HFFc6 (cell line): ENCODE measurements at places on chromosomes 7 and 10.

DNA sequence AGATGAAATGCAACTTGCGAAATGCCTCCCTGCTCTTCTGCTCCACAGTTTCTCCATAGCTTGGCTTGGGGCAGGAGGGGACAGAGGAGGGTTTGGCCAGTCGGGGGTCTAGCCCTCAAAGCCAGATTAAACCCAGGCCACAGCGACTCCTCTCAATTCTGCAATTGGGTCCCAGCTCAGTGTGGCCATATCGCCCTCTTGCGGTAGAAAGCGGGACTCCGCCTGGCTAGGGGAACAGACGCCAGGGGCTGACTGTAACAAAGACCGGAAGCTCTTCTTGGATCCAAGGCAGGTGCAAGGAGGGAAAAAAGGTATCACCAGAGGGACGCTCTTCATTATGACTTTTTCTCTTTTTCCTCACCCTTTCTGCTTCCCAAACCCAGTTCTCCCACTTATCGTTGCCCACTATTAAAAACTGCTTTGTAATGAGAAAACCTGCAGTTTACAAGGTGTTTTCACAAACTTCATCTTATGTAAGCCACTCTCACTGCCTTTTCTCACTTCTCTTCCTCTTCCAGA, 36.6 kb upstream of the TNPO3 start:
- H3K4me3 ChIP-seq, result no peak overlapping the region
- no peak overlapping the region for H3K27ac ChIP-seq
- peaks cover 13% of the 10 kb centered on the region for H3K4me1 ChIP-seq
- no peaks in the 10 kb centered on the region for H3K36me3 ChIP-seq
- peak; percentile 56 for DNase-seq

DNA sequence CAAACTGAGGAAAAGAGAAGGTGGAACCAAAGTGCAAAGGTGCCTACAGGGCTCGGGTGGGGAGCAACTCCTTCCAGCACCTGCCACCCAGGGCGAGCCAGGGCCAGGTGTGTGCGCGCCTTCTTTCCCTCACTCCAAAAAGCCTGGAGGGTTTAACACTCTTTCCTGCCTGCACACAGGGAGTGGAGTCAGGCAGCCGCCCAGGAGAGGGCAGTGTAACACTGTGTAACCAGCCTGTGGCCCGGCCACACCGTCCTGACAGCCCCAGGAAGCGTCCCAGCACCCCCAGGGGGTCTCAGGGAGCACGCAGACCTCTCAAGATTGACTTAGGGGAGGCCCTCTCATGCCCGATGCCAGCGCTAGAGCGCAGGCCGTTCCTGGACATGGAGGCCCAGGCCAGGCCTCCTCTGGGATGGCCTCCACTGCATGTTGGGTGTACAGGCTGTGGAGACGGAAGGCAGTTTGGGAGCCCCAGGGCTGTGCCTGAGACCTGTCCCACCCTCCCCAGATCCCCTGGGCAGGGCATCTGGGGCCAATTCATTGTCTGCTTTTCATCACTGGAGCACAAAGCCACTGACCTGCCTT, 13.4 kb downstream of the BRI3 start:
- H3K4me3 ChIP-seq, result no peak overlapping the region
- DNase-seq, result peak; percentile 39
- H3K36me3 ChIP-seq, result 0 out of 2 replicates have a peak, but pooled peaks cover 3% of the 10 kb centered on the region
- H3K27ac ChIP-seq, result peak overlapping the region; percentile 65

DNA sequence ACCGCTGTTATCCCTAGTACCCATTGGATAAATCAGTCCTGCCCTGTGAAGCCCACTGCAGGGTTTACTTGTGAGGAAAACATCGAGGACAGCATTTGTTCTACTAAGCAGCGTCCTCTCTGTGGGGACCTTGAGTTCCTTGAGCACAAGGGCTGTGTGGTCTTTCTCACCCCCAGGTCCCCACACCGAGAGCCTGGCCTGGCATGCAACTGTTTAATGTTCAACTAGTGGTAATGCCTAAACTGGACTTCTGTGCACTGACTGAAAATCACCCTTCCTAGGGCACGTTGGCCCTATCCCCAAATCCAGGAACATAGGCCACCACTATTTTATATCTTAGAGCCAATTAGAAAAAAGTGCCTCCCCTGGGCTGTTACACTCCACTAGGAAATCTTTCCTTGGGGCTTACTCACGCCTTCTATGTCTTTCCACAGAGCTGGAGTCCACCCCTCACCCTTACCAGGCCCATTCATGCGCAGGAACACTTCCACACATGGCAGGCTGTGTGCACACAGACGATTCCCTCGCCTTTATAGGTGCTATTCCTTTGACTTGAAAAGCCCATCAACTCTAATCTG, 1.7 kb upstream of the TMEM213 start:
- peaks cover 33% of the 10 kb centered on the region for H3K27me3 ChIP-seq
- no peaks in the 10 kb centered on the region for H3K36me3 ChIP-seq
- no peak overlapping the region for H3K4me3 ChIP-seq
- DNase-seq, result no peak

DNA sequence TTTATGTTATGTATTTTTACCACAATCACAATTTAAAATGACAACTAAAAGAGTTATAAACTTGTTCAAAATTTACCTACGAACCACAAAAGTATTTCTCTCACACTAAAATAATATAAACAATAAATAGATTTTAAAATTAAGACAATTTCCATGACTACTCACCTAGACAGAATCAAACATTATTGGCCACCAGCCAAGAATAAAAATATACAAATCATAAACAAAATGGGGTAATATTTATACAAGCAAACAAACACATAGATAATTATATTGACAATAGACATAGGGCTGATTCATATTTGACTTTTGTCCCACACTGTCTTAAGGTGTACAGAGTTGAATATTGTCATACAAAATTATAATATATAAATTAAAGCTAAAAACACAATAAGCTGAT, 119.6 kb upstream of the ZNF92 start:
- peaks cover 10% of the 10 kb centered on the region for H3K27me3 ChIP-seq
- no peak for DNase-seq
- H3K4me1 ChIP-seq, result no peaks in the 10 kb centered on the region
- no peak overlapping the region for H3K4me3 ChIP-seq
- H3K27ac ChIP-seq, result no peak overlapping the region

DNA sequence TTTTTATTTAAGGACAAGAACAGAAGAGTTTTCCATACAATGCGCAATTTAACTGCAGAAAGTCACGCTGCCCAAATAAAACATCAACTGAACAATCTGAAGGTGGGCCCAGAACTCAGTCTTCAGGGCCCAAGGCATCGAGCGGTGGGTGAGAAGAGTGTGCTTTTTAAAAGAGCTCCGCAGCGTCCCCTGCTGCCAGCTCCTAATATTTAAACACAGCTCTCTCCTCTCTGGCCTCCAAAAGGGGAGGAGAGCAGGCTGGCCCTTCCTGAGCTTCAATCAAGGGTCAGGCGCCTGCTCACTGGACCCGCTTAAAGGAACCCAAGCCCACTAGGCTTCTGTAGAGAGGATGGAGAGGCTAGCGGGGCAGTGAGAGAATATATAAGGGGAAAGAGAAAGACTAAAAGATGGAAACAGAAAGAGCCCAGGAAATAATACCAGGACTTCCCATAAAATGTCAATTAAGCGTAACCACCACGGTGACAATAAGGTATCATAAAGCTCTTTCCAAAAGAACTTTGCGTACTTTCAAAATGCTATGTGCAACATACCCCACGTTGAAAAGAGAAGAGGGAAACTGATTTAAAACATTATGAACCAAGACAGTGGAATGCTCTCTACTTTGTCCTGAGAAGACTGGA, 2.8 kb downstream of the FAM53B start:
- H3K4me1 ChIP-seq, result peaks cover 56% of the 10 kb centered on the region
- peak overlapping the region; percentile 66 for H3K27ac ChIP-seq
- peak overlapping the region; percentile 82 for H3K4me3 ChIP-seq
- H3K36me3 ChIP-seq, result no peaks in the 10 kb centered on the region

GRCh38 chr7:7202375-7202720, 20.0 kb downstream of the C1GALT1 start:
- H3K36me3 ChIP-seq, result peaks cover 28% of the 10 kb centered on the region
- peaks cover 22% of the 10 kb centered on the region for H3K4me1 ChIP-seq
- DNase-seq, result no peak
- no peak overlapping the region for H3K27ac ChIP-seq
- H3K27me3 ChIP-seq, result no peaks in the 10 kb centered on the region; the same call in 1 of the 2 replicates

DNA sequence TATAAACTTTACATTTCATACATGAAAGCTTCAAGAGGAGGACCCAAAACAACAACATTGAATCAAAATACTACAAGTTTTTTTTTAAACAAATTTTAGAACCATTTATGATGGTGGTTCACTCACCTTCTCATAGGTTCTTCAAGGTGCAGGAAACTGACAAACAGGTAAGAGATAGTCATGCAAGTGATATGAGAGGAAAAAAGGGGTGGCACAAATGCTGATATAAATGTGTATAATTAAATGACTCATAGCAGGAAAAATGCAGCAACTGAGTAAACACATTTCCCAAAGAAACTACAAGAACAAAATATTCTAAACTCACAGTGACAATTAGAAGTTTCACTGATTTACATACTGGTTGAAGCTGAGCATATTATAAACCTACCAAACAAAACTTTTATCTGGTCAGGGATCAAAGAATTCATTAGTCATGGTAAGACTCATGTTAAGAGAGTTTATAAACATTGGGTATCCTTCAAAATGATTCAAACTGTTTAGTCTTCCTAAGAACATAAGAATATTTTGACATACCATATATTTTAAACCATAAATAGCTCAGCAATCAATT, 14.1 kb downstream of the ZWINT start:
- no peaks in the 10 kb centered on the region for H3K36me3 ChIP-seq
- H3K4me1 ChIP-seq, result peaks cover 16% of the 10 kb centered on the region
- DNase-seq, result no peak
- no peak overlapping the region for H3K4me3 ChIP-seq
- H3K27ac ChIP-seq, result no peak overlapping the region

GRCh38 chr7:102119213-102119651, 167.4 kb upstream of the SH2B2 start:
- DNase-seq, result no peak
- peaks cover 33% of the 10 kb centered on the region for H3K4me1 ChIP-seq
- no peak overlapping the region for H3K27ac ChIP-seq
- no peaks in the 10 kb centered on the region; the same call in 1 of the 2 replicates for H3K27me3 ChIP-seq
- no peak overlapping the region for H3K4me3 ChIP-seq

DNA sequence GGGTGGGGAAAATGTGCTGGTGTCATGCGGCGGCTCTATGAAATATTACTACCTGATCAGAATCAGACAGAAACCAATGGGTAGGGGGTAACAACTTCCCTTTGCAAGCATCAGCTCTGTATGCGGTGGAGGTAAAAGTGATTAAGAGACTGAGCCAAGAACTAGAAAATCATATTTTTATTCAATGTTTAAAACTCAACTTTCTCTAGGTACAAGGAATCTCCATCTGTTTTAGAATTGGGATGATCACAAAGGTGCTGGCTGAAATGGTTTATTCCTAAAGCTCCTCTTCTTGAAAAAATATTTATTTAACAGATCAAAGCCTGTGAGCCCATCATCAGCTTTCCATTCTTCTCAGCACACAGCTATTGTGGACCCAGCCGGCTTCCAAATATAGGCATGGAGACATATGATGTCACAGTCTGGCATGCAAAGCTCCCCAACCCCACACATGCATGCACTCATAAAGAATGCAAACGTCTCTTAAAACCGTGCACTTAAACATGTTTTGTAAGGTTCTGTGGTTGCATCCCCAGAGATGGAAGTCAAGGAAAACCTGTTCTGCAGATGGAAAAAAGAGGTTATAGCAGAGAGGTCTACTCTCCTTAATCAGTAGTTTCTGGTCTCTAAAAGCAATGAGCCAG, 126.0 kb downstream of the SKIDA1 start:
- H3K27ac ChIP-seq, result peak overlapping the region; percentile 94
- peaks cover 7% of the 10 kb centered on the region for H3K36me3 ChIP-seq
- peak; percentile 83 for DNase-seq
- H3K4me3 ChIP-seq, result peak overlapping the region; percentile 72

DNA sequence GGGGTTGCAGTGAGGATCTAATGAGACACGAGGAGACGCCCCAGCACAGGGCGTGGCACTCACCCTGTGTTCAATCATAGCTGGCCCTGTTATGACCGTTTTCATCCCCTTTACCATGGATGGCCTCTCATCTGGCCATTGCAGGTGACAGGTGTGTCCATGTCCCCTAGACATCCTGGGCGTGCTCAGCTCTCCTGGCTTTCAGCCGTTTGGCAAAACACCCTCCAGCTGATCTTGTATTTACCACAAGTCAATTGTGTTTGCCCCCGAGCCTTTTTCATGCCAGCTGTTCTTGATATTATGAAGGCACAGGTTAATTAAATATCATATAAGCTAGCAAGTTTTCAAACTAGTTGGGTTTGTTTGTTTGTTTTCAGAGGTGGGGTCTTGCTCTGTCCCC, 97.1 kb downstream of the CHST15 start:
- peak overlapping the region; percentile 79 for H3K4me3 ChIP-seq
- H3K36me3 ChIP-seq, result no peaks in the 10 kb centered on the region
- H3K27me3 ChIP-seq, result peaks cover 18% of the 10 kb centered on the region

DNA sequence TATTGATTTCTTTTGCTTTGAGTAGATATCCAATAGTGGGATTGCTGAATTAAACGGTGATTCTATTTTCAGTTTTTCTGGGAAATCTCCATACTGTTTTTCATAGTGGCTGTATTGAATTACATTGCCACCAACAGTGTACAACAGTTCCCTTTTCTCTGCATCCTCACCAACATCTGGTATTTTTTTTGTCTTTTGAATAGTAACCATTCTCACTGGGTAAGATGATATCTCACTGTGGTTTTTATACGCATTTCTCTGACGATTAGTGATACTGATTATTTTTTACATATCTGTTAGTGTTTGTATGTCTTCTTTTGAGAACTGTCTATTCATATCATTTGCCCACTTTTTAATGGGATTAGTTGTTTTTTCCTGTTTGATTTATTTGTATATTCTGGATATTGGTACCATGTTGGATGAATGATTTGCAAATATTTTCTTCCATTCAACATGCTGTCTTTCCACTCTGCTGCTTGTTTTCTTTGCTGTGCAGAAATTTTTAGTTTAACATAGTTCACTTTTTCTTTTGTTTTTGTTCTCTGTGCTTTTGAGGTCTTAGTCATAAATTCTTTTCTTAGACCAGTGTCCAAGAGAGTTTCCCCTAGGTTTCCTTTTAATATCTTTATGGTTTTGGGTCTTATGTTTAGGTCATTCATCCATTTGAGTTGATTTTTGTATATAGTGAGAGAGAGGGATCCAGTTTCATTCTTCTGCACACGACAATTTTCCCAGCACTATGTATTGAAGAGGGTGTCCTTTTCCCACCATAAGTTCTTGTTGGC, 584.7 kb downstream of the PHTF2 start:
- H3K27ac ChIP-seq, result peak overlapping the region; percentile 12; the same call in 1 of the 2 replicates
- DNase-seq, result peak; percentile 3
- H3K4me1 ChIP-seq, result peaks cover 50% of the 10 kb centered on the region
- peak overlapping the region; percentile 15 for H3K4me3 ChIP-seq
- H3K27me3 ChIP-seq, result no peaks in the 10 kb centered on the region

DNA sequence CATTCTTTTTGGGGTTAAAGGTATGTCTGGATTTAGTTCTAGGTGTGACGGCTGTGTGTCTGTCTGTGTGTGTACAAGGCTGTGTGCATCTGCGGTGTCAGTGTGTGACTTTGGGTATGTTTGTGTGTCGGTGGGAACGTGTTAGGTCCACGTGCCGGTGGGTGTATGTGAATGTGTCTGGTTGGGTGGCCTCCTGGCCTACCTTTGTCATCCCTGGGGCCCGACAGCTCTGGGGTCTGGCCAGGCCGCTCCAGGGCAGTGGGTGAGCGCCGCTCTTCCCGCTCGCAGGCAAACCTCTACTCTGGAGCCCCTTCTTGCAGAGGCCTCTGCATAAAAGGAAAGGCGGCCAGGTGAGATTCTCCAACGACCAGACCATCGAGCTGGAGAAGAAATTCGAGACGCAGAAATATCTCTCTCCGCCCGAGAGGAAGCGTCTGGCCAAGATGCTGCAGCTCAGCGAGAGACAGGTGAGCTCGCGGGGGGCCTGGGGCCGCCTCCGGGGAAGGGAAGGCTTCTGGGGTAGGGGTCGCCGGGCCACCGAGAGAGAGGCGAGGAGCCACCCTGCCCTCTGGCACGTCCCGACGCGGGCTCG, 2.4 kb downstream of the HHEX start:
- peak overlapping the region; percentile 4; the same call in 1 of the 2 replicates for H3K4me3 ChIP-seq
- DNase-seq, result no peak
- no peak overlapping the region for H3K27ac ChIP-seq
- peaks cover 8% of the 10 kb centered on the region for H3K36me3 ChIP-seq
- H3K27me3 ChIP-seq, result peaks cover 9% of the 10 kb centered on the region; the same call in 1 of the 2 replicates
- H3K4me1 ChIP-seq, result peaks cover 38% of the 10 kb centered on the region
